ENCODE measurements at places on chromosomes 4 and X.

GRCh38 chr4:76897536-76898384 is at the start of gene SOWAHB:
Gene SOWAHB (minus strand): TSS chr4:76898144. CDS start chr4:76897849, 295 bp downstream.
- DNase-seq, result peak; percentile 67

GRCh38 chr4:161856711-161857326 is 307.0 kb downstream of the FSTL5 start:
- DNase-seq, result no peak

GRCh38 chr4:110085131-110085530 is 113.3 kb downstream of the ELOVL6 start:
- no peak for DNase-seq

GRCh38 chr4:177242651-177243286 is 66.9 kb upstream of the NEIL3 start:
- no peak for DNase-seq

DNA sequence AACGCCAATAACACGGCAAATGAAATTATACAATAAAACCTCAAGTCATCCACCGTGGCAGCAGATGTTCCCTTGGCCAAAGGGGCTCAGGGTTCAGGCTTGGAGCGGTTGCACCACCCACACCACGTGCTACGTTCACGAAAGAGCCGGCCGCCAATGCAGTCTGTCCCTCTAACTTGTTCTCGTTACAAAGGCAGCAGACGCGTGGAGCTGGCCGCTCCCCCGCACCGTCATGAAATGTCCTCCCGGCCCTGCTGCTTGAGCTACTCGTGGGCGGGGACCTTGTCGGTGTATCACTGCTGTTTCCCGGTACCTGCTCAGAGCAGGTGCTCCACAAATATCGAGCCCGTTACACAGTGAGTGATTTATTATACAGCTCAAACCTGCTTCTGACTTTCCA is 36.4 kb upstream of the MAN2B2 start:
- no peak for DNase-seq

DNA sequence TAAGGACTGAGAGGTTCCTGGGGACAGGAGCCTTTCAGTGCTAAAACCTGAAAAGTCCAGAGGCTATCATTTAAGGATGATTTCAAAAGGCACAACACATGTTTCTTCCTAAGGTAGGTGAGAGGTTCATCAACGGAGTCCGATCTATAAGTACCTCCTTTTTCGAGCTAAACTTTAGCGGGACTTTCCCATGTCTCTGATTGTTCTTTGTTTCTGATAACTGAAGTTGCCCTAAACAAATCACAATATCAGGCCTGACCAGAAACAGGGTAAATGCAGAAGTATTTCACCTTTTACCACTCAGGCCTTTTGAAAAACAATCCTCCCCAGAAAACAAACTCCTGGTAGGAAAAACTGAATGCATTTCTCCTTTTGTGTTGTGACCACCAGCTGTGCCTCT is 17.6 kb downstream of the PIR start:
- DNase-seq, result no peak

DNA sequence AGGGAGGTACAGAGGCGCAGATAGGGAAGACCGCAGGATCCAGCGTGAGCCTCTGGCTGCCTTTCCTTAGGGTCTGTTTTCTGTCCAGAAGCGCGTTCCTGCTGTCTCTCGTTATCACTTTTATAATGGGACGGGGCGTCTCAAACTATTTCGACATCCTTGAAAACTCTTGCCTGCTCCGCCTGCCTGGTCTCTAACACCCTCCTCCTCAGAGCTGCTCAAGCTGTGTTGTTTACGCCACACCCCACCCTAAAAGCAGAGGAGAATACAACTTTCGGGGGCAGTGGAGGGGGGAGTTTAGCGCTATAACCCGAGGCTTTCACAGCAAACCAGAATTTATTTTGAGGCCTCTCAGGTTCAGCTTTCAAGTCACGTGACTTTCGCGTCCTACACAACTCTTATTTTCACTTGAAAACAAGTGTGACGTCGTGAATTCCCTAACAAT is 646 bp upstream of the FAM3A start:
- DNase-seq, result no peak

- no peak for DNase-seq
Measured at GRCh38 chrX:129593137-129593536, 53.1 kb downstream of the OCRL start.
